Pons (tissue), 1 donor: ENCODE measurements at places on chromosomes 5 and 9.
A peak's percentile ranks its signal among the peaks of the same experiment; 100 is the strongest.

DNA sequence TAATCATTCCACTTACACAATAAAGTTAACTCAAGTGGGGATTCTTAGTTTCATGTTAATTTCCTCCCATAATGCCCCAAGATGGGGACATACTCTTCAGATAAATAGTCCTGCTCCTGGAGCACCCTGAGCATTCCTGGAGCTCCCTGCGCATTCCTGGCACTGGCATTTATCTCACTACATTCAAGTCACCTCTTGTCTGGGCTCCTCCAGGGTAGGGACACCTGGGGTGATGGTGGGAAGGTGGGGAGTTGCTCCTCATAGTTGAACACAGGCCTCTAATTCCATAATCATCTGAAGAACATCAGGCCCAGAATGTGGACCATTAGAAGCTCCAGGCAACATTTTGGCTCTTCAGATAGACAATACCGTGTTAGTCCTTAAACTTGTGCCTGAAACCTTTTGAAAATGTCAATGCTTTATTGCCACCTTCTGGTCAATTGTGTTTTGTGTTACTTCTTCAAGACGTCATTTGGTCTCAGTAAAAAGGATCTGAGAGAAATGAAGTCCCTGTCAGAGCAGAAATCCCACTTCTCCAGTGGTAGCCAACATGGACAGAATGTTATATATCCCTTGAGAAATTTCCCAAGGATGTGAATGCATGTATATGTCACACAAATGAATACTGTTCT is 14.2 kb upstream of the AGGF1 start:
- peak; percentile 93 for DNase-seq

DNA sequence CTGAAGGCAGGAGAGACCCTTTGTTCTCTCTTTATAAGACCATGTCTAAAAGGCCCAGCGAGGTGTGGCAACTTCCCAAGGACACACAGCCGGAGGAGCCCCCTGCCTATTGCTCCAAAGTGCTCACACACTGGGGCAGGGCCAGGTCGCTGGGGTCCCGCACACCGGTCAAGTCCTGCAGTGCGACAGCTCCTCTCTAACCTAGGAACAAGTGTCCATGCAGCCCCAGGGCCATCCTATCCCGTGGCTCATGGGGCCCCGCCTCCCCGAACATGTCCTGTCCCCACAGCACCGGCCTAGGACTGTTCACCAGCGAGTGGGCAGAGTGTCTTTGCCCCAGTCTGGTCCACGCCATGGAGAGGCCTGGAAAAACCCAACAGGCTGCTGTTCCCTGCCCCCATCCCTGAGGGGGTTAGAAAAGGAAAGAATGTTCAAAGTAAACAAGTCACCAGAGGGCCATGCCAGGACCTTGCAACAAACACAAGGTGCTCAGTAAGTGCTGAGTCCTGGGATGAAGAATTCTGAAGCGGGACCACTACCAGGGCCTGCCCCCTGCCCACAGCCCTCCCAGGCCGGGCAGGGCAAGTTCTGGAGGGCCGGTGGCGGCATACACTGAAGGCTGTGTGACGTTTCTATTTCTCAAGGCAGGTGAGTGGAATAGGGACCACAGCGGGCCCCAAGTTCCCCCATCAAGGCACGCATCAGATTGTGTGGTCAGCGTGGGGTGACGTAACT is 938 bp downstream of the NINJ1 start:
- peak; percentile 67 for DNase-seq

DNA sequence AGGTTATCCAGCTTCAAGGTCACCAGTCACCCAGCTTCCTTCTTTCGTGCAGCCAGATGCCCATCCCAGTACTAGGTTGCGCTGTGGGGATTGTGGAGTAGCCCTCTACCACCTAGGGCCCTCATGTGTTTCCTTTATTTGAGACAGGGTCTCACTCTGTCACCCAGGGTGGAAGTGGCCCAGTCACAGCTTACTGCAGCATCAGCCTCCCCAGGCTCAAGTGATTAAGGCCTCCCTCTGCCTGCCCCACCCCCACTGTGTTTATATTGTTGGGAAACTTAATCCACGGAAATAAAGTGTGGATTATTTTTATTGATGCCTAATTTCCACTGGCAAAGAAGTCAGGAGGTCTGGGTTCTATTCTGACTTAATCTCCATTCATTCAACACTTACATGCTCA is 4.3 kb downstream of the IL17B start:
- DNase-seq, result no peak

GRCh38 chr9:88364706-88365105 is 23.5 kb upstream of the SPIN1 start:
- no peak for DNase-seq

- no peak for DNase-seq
Measured at GRCh38 chr5:9105851-9106250, 440.0 kb downstream of the SEMA5A start.

DNA sequence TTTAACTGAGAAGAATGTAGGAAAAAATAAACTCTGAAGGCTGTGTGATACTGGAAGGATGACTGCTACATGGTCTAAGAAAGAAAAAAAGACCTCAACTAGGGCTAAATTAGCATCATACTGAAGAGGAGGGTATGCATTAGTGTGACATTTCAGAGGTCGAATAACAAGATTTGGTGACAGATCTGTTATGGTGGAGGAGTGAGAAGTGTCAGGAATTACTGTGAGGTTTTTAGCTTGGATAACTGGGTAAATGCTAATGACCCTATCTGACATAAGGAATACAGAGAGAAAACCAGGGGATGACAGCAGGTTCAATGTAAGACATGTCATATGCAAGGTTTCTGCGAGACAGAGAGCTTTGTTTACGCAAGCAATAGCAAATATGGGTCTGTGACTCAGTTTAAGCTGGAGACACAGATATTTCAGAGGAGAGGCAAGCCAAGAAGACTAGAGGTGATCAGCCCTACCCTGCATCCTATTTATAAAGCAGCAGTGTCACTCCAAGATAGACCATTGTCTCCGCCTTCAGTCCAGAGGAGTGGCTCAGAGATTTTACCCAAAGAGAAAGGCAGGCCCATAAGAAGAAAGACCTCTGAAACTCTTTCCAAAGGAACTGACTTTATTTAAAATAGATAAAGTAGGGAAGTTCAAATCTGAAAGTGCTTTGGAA is 44.3 kb downstream of the FBN2 start:
- no peak for DNase-seq

DNA sequence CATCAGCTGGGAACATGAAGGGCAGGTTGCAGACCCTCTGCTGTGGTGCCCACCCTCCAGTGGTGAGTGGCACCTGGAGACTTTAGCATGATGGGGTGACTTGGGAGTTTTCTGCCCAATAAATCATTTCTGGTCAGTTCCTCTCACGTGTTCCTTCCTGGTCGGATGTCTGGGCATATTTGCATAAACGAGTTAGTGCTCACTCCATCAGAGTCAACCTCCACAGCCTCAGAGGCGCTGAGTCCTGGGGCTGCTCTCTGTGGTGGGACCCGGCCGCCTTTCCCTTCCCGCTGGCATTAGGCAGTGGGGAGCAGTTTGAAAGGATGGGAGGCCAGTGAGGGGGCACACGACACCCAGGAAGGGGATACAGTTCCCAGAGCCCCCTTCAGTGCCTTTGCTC is 114.0 kb upstream of the FCN2 start:
- DNase-seq, result no peak

DNA sequence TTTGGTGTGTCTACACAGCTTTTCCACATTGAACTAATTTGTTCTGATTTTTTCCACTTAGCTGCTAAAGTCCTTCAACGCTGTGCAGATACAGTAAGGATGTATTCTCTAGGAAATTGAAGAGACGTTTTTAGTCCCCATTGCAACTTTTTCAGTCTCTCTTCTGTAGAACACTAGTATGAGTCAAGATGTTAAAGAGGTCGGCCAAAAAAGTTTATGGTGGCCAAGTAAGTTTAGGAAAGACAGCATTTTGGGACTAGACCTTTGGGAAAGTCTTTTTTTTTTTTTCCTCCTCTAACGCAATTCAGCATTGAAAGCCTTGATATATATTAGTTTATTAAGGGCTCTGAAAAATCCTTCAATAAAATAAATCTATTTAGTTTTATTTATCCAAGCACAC is 243.5 kb upstream of the FBXL7 start:
- DNase-seq, result no peak

GRCh38 chr5:103444333-103445038 is 118.1 kb downstream of the NUDT12 start:
- DNase-seq, result no peak

DNA sequence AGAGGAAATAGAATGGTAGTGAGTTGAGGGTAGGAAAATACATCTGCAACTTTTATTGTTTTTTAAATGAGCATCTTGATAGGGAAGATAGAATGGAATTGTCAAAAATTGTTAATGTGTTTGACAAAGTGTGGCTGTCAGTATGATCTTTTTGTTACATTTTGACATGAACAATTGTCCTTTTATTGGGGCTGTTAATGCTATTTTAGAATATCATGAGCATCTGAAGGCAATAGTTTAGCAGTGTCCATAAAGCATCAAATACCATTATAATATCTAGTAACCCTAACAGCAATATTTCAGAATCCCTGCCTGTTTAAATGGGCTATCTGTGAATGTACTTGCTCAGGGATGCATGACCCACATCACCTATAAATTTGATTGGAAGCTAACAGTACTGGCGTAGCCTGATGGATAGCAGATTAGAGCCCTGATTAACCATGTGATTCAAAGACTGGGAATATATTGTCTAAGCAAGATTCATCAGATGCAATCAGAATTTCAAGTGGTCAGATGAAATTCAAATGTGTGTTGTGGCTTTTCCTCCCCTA is 37.8 kb downstream of the TLE4 start:
- DNase-seq, result no peak

DNA sequence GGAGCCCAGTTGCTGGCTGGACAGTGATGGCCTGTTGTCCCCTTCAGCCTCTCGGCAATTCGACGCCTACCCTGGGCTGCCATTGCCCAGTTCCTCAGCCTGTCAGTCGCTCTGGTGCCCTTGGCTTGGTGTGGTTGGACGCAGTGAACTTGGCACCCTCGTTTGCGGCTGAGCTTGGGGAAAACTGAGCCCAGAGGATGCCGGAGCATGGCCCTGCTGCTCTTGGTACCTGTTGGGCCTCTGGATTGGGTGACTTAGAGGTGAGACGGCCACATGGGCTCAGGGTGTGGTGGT is 16.5 kb downstream of the WNK2 start:
- DNase-seq, result no peak

DNA sequence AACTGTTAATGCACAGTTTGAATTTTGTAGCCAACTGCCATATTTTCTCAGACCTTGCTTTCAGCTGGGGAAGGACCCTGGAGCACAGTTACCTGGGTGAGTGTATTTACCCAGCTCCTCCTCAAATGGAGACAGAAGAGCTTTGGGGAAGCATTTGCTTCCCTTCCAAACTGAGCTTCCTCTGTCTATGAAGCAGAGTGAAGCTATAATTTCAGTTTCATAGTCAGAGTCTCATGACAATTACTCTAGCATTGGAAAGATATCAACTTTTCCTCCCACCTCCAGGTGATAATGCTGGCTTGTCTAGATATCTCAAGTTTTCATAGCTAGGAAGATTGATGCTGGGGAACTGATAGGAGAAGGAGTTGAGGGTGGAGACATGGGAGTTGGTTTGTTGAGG is 406.4 kb upstream of the CLINT1 start:
- no peak for DNase-seq

DNA sequence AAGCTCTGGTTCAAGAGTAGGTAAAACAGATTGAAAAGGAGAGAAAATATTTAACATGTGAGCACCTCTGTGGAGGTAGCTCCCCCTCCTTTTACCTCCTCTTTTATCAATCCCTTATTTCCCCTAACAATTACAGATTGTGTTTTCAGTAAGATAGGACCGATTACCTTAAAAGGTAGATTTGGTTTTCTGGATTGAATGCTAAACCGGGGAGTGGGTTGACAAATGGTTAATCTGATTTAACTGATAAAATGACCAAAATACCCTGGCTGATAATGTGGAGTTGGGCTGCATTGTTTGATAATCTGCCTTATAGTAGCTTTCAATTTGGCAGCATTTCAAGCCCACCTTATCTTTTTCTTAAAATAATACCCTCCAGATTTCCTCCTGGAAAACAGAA is 83.9 kb downstream of the EGFLAM start:
- DNase-seq, result no peak

- no peak for DNase-seq
Measured at GRCh38 chr5:132773114-132773513, 3.9 kb downstream of the SEPTIN8 start.

DNA sequence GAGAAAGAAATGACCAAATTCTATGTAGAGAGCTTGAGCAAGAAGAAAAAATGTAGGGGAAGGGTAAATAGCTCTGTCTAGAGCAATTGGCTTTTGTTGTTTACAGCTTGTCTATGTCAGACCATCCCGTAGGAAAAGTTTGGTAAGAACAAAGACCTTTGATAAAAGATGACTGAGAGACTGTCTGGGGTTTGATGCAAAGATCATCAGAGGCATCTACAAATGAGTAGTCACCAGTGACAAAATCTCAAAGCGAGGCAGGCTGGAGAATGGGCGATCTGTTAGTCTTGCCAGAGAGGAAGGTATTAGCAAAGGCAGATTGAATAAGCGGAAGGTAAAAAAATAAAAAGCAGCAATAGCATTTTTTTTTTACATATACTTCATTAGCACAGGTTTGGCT is 125.0 kb upstream of the RASGRF2 start:
- peak; percentile 42 for DNase-seq

- no peak for DNase-seq
Measured at GRCh38 chr9:137150617-137151457, 11.9 kb downstream of the GRIN1 start.

DNA sequence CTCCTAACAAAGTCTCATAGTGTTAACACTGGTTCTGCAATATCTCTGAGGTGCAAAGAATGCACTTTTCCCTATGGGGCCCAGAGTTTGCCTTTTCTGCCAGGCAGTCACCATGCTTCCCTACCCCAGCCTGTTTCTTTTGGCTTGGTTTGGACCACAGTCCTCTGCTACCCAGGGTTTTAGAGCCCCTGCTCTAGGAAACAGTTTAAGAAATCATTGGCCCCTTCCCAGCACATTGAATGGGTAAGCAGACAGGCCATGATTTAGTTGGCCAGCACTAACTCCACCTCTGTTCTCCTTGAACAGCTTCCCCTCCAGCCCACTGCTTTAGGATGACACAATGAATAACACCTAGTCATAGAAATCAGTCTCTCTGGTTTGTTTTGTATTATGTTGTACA is 73.2 kb downstream of the UBAP1 start:
- DNase-seq, result no peak

DNA sequence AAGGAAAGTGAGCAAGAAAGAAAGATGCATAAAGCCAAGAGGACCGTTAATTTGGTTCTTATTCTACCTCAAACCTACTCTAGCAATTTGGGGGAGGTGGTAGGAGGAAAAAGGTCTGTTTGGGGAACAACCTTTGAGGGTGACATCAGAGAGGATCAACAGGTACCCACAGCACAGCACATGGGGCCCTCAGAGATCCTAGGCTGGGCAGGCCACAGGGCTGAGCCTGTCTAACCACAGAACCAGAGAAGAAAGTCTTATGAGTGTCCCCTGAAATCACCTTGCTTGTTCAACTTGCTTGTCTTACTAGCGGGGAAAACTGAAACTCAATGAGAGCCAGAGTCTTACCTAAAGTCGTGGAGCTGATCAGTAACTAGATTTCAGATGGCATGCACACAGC is 385.2 kb downstream of the SPOCK1 start:
- DNase-seq, result no peak

- no peak for DNase-seq
Measured at GRCh38 chr5:82984786-82985735, 92.1 kb downstream of the TMEM167A start.

DNA sequence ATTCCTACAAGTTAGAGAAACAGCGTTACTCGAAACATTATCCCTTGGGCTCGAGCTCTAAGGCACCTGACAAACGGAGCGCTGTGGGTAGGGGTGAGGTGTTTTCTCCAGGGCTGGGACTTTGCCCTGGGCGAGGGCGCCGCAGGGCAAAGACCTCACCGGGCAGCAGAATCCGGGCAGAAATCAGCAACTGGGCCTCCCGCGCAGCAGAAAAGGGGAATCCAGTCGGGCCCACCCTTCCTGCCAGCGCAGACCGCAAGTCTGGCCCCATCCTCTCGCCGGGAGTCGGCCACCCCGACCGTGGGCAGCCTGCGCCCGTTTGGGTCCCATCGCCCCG is 430 bp upstream of the MSH3 start:
- DNase-seq, result no peak
